NB4 (cell line): ENCODE measurements at places on chromosomes 16 and 17.
A peak's percentile ranks its signal among the peaks of the same experiment; 100 is the strongest.

DNA sequence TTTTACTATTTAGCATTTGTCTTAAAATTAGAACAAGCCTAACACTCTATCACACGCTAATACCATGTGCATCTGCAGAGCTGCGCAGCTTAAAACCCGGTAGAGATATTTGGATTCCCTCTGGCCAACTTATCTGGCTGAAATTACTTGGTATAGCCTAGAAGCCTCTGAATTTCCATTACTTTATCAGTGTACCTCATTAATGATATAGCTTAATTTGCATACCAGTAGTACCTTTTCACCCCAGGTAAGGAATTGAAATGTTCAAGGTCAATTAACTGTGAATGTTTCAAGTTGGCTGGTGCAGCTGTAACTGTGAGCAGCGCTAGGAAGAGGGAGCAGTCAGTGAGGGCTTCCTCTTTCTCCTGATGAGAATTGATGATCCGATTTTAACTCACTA is 74.2 kb downstream of the CNTNAP4 start:
- DNase-seq, result no peak

DNA sequence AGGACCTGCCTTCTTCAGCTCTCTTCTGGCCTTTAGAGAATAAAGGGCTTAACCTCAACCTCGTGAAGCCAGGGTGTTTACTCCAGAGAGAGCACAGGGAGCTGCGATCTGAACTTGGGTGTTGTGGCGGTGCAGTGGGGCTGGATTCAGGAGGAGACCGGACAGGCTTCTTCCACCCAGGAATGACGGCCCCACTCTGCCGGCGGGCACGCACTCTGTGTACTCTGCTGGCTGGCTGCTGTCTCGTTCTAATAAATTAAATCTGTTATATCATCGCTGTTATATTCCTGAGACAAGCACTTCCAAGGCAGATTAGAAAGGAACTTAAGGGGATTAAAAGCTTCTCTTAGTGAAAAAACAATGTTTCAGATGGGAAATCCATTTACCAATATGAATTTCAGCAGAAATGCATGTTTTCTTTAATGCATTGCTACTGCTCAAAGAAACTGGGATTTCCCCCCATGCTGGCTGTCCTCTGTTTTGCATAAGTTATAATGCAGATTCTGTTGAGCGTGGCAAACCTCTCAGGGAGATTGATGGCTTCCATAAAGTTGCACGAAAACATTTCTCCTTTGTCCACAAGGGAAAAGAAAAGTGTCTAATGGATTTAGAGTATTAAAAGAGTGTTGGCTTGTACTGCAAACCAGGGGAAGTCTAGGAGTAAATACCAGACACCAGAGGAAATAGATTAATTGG is 168.6 kb upstream of the IRX3 start:
- no peak for DNase-seq

- DNase-seq, result no peak
These were observed 491.6 kb downstream of the CDH13 start for GRCh38 chr16:83118365-83118764.

DNA sequence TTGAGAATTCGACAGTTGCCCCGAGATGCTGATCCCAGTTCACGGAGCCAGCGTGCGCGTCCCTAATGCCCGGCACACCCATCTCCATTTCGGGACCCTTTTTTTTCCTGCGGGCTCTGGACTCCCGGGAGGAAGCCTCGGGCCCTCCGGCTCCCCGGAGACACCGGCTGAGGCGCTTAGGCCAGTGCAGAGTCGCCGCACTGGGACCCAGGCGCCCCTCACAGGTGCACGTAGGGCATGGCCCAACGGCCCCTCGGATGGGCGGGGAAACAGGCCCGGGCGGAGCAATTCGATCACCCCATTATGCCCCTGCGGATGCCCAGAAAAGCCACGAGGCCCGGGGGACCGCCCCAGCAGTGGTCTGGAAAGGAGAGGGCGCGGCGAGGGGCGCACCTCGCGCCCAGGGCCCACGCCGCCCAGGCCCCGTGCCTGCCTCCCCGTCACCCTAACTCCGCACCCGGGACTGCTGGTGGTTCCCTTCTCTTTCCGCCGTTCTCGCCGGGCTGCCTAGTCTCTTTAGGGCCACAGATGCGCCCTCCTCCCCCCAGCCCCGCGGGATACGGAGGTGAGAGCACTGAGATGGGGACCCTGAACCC is 18.5 kb upstream of the ZFHX3 start:
- no peak for DNase-seq

DNA sequence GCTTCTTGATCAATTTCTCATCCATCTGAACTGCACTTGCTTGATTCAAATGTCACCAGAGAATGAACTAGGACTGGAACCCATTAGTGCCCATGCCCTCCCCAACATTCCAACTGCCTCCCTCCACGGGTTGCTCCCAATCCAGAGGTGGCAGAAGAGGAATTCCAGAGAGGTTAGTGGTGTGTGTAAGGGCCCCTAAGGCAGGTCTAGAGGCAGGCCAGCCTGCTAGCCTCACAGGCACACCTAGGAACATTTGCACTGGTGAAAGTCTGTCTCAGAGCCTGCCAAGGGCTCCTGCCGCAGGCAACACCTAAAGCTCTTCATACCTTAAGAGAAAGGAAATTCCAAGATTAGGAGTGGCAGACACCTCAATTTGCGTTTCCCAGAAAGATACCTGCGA is 21.2 kb upstream of the CMTM4 start:
- no peak for DNase-seq

DNA sequence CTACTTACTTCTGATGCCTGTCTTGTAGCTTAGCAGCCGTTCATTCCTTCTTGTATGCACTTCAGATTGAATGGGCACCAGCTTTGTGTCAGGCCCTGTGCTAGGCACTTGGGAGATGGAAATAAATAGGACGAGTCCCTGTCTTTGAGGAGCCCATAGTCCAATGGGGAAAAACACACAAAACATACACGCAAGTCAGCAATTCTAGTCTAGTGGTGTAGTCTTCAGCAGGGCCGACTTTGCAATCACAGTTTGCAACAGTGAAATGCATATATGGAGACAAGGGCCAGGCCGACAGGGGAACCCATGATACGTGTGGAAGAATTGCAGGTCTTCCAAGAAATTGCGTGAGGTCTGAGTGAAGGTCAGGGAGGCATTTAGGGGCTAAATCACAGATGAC is 262.6 kb downstream of the MAF start:
- DNase-seq, result no peak

DNA sequence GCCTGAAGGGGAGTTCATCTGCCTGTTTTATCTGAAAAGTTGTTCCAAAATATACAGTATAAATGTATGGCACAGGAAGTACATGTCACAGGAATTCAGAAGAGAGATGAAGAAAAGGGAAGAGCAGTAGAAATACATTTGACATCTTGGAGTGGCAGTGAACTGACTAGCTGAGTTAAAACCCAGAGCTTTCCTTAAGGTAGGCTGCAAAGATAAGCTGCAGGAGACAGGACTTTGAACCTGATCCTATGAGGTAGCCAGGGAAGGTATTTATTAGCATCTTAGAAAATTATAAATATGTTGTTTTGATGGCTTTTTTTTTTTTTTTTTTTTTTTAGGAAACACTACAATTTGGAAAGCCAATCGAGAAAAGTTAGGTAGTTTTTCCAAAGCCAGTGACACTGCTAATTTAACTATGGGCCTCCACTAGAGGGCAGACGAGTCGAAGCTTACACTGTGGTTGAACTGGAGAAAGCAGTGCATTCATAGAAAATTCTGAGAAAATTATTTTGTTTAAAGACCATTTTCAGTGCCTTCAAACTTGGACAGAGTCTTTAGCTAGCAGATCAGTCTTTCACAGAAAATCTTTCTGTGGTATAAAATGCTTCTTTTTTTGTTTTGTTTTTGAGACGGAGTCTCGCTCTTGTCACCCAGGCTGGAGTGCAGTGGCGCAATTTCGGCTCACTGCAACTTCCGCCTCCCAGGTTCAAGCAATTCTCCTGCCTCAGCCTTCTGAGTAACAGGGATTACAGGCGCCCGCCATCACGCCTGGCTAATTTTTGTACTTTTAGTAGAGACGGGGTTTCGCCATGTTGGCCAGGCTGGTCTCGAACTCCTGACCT is 122.3 kb downstream of the SSH2 start:
- peak; percentile 81 for DNase-seq

- no peak for DNase-seq
These were observed 253.1 kb downstream of the RBFOX1 start for GRCh38 chr16:7585705-7586104.

GRCh38 chr17:2157081-2157480 is 102.2 kb downstream of the HIC1 start:
- peak; percentile 83 for DNase-seq

DNA sequence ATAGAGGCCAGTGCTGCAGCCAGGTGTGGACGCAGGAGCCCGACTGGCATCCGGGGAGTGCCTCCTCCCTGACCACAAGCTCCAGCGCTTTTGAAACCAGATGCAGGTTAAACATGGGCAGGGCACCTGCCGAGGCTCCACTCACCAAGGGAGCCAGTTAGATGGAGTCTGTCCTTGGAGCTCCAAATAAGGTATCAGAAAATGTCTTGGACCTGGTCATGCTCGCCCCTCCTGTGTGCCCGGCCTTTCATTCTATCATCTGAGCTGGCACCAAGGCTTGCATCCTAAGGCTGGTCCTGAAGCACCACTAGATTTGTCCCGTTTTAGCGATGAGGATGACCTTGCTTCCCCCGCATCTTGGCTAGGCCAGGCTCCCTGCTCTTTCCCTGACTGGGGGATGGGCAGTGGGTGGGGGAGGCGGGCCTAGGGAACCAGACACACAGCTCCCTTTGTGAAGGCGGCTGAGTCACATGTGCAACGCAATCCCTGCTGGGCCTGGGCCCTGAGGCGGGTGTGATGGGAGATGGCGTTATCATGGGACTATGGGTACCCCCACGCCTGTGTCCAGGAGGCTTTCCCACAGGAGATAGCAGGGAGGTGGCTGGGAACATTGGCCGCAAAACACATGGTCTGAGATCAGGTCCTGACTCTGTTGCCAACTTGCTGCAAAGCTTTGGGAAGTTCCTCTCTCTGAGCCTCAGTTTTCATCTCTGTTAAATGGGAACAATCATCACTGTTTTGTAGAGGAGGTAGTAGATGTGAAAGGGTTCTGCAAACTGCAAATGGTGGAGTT is 5.0 kb upstream of the ADGRG1 start:
- DNase-seq, result peak; percentile 36

- DNase-seq, result peak; percentile 63
These were observed 32.4 kb downstream of the CCL4 start for GRCh38 chr17:36136036-36136435.

- no peak for DNase-seq
These were observed 83.2 kb downstream of the WSCD1 start for GRCh38 chr17:6153375-6153774.

DNA sequence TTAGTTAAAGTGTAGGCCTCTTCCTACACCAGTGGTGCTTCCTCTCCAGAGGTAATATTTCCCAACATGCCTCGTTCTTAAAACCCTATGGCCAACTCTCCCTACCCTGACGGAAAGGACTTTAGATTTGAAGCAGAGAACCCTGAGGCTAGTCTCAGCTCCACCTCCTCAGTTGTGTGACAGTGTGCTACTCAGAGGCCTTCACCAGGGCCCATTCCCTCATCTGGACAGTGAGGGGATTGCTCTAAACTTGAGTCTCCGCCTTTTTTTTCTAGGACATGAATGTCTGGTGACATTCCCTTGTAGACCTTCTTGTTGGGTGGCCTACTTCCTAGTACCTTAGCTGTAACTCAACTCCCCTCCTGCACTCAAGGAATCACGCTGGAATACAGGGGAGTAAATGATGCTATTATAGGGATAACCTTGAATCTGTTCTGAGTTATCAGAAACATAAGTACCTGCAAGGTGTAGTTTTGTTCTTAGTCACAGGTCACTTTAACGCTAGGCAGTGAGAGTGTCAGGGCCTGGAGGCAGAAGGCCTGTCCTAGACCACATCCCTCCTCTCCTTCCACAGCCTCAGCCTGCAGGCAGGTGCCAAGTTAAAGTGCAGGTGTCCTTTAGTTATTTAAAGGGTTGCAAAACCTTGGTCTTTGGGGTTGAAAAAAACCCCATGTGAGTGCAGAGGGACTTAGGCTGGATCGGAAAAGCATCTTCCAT is 26.9 kb downstream of the LDHD start:
- DNase-seq, result peak; percentile 53

GRCh38 chr17:71765437-71765836 is 355.4 kb upstream of the SOX9 start:
- DNase-seq, result no peak

- DNase-seq, result no peak
These were observed 26.7 kb downstream of the CCL4 start for GRCh38 chr17:36130346-36130745.

DNA sequence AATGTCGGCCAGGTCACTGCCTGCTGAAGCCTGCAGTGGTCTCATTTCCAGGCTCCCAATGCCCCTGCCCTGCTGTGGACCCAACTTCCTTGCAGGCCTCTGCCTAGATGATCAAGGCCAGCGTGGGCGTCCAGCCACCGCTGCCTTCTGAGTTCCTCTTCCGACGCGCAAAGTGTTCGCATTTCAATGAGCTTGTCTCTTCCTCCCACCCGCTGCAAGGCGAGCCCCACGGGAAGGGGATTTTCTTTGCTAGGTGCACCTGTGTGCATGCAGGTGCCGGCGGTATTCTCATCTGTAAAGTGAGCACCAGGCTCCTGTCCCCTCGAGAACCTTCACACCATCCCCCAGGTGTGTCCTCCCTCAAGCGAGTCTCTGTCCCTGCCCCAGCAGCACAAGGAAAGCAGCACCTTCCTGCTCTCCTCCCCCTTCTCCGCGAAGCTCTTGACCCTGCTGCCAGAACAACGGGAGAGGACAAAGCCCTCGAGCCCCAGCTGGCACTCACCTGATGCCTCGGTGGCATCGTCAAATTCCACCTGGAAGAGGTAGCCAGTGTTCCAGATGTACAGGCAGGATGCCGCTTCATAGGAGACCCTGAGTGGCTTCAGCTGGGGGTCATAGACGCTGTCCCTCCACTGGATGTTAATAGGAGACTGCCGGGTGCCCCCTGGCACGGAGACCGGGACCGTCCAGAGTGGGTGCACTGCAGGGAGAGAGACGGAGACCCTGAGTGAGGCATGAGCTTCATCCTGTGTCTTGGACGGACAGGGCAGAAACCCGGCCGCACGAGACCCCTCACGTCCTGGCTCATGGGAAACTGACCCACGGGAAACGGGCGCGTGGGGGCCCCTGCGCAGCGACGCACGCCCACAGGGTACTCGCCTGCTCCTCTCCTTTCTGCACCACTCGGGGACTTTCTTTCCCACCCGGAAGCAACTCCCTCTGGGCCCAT is 9.8 kb downstream of the CA5A start:
- peak; percentile 60 for DNase-seq

- no peak for DNase-seq
These were observed 440.9 kb upstream of the MAF start for GRCh38 chr16:80041410-80041809.

DNA sequence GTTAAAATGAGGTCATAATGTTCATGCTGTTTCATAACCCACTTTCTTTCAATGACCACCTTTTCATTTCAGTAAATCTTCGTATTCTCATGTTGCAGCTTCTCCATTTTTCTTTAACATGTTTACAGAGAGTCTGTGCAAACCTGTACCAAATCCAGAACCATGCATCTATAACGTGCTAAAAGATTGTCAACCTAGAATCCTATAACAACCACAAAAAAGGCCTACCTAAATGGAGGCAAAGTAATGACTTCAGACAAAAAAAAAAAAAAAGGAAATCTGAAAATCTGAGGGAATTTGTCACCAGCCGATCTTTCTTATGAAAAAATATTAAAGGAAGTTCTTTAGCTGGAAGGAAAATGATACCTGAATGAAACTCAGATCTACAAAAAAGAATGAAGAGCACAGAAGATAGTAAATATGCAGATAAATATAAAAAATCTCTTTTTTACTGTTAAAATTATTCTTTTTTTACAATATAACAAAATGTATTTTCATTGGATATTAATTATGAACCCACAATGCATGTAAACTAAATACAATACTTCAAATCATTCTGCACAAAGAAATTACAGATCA is 1.4 kb upstream of the SLFN11 start:
- no peak for DNase-seq

GRCh38 chr16:80045861-80046260 is 445.3 kb upstream of the MAF start:
- DNase-seq, result no peak
